ENCODE measurements at places on chromosomes 2 and 18.

- DNase-seq = no peak
Observed at GRCh38 chr2:206824993-206825392, 59.6 kb downstream of the FASTKD2 start.

DNA sequence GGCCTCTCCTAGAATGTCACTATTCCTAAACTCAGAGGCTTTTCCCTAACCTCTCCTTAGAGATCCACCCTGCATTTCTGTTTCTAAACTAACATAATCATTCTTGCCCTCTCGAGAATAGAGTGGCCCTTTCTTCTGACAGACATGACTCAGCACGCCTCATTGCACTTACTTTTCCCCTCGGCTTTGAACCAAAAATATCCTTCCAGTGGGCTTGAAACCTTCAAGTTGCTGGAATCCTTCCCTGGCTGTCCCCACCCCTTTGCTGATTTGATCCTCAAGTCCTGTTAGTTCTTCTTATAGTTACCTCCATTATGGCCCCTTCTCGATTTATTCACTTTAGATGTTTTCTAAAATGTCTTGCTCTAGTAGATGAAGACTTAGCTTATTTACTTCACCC is 158.0 kb downstream of the LTBP1 start:
- no peak for DNase-seq

- no peak for DNase-seq
Observed at GRCh38 chr2:7513834-7514233, 596.6 kb downstream of the RNF144A start.

DNA sequence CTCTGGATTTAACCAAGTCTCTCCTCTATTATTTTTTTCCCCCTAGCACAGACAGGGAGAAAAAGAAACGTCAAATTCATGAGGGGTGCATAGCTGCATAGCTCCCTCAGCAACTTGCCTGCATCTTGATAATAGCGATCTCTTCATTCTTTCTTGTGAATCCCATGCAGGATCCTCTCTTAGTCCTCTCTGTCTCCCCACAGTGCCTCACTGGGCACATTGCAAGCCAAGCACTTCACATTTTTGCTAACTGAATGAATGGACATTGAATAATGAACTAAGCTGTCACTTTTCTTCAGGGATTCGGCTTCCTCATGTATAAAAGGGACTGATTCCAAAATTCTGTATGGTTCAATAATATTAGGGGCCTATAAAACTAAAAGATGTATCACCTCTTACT is 2.9 kb upstream of the EPB41L3 start:
- DNase-seq = peak; percentile 53

- no peak for DNase-seq
Observed at GRCh38 chr2:26139269-26140183, 33.4 kb upstream of the GAREM2 start.

GRCh38 chr2:38185012-38185491 is 109.1 kb upstream of the CYP1B1 start:
- DNase-seq = no peak

DNA sequence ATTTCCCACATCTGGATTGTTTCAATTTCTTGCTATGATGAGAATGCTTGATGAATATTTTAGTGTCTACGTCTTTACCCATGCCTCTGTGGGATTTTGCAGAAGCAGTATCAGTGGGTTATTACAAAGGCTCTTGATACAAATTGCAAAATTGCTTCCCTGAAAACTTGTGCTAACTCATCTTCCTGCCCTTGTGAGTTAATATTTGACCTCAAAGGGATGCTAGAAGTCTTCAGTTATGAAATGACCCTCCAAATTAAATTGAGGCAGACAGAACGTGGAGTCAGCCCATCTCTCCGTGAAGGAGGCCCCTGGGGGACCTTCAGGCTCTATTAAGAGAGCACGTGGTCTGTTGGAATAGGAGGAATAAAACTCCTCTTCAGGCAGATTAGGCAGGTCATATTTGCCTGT is 239.2 kb upstream of the HS6ST1 start:
- no peak for DNase-seq

- peak; percentile 61 for DNase-seq
Observed at GRCh38 chr2:222792001-222792611, 68.7 kb upstream of the ACSL3 start.

DNA sequence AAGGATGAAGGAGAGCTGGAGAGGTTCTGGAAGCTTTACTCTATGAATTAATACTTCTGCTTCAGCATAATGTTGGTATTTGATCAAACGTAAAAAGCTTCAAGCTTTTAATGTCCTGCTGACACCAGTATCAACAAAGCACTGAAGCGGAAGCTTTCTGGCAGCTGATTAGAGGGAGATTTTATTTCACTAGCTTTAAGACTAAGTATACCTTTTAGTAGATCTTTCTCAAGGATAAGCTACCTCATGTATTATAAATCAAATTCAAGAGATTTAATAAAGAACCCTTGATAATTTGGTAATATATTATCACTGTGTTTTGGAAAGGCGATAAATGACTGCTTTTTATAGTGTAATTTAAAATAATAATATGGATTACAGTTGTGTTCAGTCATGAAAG is 128.0 kb upstream of the CD302 start:
- no peak for DNase-seq

- DNase-seq = peak; percentile 52
Observed at GRCh38 chr2:222561817-222562645, 93.9 kb downstream of the FARSB start.

DNA sequence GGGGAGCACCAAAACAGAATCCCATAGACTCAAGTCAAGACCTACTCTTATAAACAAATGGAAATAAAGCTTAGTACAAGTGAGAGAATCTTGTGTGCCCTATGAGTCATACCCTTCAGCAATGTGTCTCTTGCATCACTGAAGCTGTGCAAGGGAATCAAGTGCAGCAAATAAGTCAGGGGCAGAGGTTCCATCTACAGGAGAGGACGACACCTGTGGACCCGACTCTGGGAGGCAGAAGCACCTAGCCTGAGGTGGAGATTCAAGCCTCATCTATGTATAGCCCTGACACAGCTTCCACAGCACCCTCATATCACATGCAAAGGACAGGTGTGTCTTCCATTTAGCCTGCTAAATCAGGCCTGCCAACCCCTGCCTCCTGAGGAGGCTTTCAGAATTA is 298.2 kb downstream of the CNTNAP5 start:
- DNase-seq = no peak

GRCh38 chr18:42937436-42937835 is 178.0 kb downstream of the RIT2 start:
- no peak for DNase-seq

GRCh38 chr2:29487967-29488555 is 372.8 kb downstream of the CLIP4 start:
- DNase-seq = no peak

GRCh38 chr18:35067454-35067853 is 26.2 kb downstream of the MAPRE2 start:
- DNase-seq = no peak

- DNase-seq = peak; percentile 21
Observed at GRCh38 chr2:43129676-43130547, 96.5 kb downstream of the ZFP36L2 start.

- no peak for DNase-seq
Observed at GRCh38 chr2:49291619-49292018, 137.3 kb upstream of the FSHR start.

- no peak for DNase-seq
Observed at GRCh38 chr2:208608122-208608835, 201.7 kb downstream of the PTH2R start.

- no peak for DNase-seq
Observed at GRCh38 chr2:32931945-32932709, 14.6 kb upstream of the LTBP1 start.

DNA sequence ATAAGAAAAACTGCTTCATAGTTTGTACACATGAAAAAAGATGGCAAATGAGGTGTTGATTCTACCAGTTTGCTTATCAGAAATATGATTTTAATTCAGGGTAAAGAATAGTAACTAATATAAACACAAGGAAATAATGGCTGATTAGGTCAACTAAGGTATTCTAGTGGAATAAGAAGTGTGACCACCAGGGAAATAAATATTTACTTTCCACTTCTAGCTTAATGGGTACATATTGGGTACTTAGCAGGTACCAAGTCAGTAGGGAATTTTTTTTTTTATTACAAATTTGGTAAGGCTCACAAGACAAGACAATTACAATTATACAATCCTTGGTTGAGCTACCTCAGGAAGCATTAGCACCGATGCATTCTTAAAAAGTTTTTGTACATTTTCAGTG is 135.7 kb downstream of the PLEKHA3 start:
- no peak for DNase-seq

DNA sequence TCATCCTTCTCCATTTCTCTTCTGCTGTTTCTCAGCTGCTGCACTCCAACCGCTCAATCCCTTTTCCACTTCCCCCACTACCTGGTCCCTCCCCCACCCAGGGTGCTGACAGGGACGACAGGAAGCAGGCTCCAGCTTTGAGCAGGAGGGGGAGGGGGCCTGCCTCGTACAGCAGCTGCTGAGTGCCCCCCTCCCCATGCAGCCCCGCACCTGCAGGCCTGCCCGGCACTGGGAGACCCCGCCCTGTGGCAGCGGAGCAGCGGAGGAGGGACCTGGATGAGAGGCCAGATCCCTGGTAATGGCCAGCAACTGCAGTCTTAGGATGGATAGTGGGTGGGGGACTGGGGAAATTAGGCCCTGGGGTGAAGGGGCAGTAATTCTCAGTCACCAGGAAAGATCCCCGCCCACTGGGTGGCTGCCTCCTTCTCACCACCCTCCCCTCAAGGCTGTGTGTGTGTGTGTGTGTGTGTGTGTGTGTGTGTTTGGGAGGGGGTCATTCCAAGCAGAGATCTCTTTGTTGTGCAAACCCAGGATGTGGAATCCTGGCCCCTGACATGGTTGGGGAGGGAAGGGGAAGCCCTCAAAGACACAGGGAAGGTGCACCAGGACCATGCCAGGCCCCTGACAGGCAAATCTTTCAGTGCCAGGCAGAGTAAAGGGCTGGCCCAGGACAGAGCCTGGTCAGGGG is 6.8 kb upstream of the CRYBA2 start:
- no peak for DNase-seq

- no peak for DNase-seq
Observed at GRCh38 chr18:79785831-79786230, 11.9 kb upstream of the KCNG2 start.

All from midbrain (tissue), 1 donor.